Activated CD8-positive, alpha-beta T cell treated with anti-CD3 and anti-CD28 coated beads for 36 hours (primary cell): ENCODE measurements at places on chromosomes 3 and 15. TPM values are rescaled to one million over a fixed set of nuclear protein-coding genes. Genes with fewer than 3 reads are reported as not detected.

DNA sequence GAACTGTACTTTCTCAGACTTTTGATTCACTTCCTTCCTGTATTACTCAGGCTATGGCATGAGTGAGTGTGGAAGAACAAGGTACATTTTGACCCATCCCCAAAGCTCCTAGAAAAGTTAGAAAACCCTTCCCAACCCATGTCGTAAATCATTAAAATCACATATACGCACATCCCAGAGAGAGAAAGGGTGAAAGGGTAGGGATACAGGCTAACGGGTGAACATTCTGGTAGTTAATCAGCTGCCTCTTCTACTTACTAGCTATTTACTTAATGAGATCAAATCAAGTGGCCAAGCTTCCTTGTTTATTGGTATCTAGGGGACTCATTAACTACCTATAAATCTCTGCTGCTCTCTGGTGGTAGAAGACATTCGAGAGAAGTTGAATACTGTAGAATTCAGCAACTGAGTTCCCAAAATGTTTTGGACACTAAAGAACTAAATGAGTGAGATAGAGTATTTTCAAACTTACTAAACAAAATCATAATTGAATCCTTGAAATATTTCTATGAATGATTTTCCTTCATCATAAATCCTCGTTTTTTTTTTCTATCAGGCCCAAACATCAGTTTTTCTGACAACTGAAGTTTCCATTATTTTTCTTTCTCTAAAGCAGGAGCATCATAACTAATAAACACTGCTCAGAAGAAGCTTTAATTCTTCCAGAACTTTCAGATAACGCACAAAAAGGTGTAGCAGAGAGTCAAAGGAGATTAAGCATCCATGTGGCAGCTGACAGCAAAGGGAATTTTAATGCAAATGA is 124.2 kb downstream of the IMPG2 start:
- DNase-seq = no peak
- H3K27me3 ChIP-seq = peaks cover 8% of the 10 kb centered on the region

DNA sequence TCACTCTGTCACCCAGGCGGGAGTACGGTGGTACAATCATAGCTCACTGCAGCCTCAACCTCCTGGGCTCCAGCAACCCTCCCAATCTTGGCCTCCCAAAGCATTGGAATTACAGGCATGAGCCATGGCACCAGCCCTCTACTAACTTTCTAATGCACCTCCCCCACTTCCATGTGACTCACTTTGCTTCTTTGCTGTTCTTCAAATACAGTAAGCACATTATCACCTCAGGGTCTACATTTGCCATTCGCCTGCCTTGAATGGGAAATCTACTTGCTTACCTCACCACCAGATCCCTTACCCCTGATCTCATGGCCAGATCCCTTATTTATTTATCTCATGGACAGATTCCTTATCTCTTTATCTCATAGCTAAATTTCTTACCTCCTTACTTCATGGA is 235.3 kb downstream of the KCNMB2 start:
- no peaks in the 10 kb centered on the region for H3K36me3 ChIP-seq
- H3K4me3 ChIP-seq = no peak overlapping the region
- H3K4me1 ChIP-seq = peaks cover 1% of the 10 kb centered on the region
- no peak overlapping the region for H3K27ac ChIP-seq
- H3K27me3 ChIP-seq = no peaks in the 10 kb centered on the region

DNA sequence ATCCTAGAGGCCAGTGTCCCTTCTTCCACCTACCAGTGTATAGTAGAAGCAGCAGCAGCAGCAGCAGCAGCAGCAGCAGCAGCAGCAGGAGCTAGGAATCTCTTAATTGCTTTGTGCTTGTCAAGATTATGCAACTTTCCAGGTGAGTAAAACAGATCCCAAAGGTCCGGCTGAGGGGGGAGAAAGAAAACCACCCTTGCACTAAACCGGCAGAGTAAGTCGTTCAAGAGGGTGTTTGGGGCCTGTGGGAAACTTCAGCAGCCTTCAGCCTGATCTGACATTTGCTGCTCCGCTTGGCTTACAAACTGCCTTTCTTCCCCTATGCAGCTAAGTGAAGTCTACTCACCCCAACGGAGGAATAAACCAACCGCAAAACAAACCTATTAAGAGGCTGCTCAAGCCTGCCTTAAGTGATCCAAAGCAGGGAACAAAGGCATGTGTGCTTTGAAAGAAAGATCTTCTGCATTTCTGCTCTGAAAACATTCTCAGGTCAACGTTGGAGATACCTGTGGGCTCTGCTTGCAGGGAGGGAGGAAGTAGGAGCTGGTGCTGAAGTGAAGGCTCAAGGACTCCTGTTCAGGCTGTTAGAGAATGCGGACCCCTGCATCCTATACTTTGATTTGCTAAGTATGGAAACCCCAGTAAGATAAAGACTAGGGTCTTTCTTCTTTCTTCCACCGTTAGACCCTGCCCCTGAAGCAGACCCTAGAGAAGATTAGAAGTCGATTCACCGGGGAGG is 35.7 kb upstream of the DLG1 start:
- no peak for DNase-seq
- H3K36me3 ChIP-seq = no peaks in the 10 kb centered on the region
- no peak overlapping the region for H3K4me3 ChIP-seq

DNA sequence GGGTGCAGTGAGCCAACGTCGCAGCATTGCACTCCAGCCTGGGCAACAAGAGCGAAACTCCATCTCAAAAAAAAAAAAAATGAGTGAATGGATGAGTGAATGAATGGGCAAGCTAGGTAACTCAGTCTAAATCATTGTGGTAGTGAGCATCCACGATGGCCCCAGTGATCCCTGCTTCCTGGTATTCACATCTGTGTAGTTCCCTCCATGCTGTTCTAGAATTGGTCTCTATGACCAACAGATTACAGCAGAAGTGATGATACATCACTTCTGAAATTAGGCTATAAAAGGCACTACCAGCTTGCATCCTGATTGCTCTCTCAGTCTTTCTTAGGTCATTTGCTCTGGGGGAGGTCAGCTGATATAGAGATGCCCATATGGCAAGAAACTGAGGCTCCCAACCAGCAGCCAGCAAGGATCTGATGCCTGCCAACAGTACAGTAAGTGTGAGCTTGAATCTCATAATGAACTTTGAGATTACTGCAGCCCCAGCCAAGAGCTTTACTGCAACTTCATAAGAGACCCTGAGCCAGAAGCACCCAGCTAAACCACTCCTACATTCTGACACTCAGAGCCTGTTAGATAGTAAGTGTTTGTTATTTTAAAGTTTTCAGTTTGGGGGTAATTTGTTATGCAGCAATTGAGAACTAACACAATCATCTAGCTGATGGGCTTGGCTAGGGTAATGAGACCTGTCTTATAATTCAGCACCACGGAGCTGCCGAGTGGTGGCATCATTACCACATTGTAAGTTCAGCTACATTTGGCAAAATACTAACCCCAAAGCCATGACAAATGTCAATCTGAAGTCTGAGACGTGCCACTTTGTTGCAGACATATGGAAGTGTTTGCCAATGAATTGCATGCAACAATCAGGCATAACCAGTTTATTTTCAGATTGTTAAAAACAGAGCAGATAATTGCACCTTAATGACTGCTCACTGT is 53.0 kb downstream of the KLHL6 start:
- H3K4me3 ChIP-seq = no peak overlapping the region
- H3K27ac ChIP-seq = no peak overlapping the region
- H3K4me1 ChIP-seq = peaks cover 5% of the 10 kb centered on the region
- no peaks in the 10 kb centered on the region for H3K27me3 ChIP-seq

DNA sequence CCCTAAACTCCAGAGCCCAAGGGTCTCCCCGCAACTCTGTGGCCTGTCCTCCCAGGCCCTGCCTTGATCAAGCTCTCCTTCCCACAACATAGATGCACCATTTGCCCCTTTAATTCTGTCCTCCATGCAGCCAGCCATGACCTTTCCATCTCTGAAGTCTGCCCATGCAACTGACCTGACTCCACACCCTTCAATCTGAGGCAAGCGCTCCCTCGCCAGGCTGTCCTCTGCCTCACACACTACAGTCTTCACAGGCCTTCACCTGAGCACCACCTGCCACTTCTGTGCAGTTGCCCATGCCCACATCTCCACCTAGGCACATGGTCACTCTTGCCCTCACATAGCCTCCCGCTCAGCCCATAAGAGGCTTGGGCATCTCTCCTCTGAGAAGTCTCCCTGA is 244.0 kb downstream of the OCA2 start:
- DNase-seq = no peak
- no peaks in the 10 kb centered on the region for H3K36me3 ChIP-seq
- no peaks in the 10 kb centered on the region for H3K4me1 ChIP-seq
- H3K4me3 ChIP-seq = no peak overlapping the region
- no peak overlapping the region for H3K27ac ChIP-seq

HDGFL3 gene
- total RNA-seq = 31.1 TPM

RTP1 gene
- total RNA-seq = not detected

GRCh38 chr15:95252404-95252803 is 1021.0 kb downstream of the MCTP2 start:
- H3K27me3 ChIP-seq = peaks cover 13% of the 10 kb centered on the region
- H3K4me3 ChIP-seq = no peak overlapping the region
- H3K36me3 ChIP-seq = no peaks in the 10 kb centered on the region
- DNase-seq = no peak
- H3K4me1 ChIP-seq = no peaks in the 10 kb centered on the region

DNA sequence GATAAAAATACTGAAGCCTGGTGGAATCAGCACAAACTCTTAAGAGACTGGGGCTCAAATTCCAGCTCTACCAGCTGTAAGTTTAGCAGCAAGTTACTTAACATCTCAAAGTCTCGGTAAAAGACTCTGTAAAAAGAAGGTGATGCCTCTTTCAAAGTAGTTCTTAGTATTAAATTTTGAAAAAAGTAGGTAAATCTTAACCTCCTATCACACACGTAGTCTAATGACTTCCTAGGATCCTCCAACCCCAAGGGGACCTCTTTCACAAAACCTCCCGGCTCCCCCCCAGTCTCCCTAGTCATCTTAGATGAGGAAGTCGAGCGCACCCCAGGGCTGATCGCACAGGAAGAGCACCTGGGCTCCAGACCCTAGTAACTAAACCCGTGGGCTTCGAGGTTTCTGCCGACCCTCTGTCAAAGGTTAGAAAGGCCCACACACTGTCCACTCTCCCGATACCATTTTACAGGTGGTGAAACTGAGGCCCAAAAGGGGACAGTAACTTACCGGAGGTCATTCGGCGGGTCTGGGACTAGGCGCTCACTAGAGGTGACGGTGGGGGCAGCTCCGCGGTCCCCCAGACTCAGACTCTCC is 427 bp downstream of the MBD4 start:
- peaks cover 57% of the 10 kb centered on the region for H3K4me1 ChIP-seq
- H3K36me3 ChIP-seq = peaks cover 25% of the 10 kb centered on the region
- no peaks in the 10 kb centered on the region for H3K27me3 ChIP-seq
- peak overlapping the region; percentile 89 for H3K27ac ChIP-seq

DNA sequence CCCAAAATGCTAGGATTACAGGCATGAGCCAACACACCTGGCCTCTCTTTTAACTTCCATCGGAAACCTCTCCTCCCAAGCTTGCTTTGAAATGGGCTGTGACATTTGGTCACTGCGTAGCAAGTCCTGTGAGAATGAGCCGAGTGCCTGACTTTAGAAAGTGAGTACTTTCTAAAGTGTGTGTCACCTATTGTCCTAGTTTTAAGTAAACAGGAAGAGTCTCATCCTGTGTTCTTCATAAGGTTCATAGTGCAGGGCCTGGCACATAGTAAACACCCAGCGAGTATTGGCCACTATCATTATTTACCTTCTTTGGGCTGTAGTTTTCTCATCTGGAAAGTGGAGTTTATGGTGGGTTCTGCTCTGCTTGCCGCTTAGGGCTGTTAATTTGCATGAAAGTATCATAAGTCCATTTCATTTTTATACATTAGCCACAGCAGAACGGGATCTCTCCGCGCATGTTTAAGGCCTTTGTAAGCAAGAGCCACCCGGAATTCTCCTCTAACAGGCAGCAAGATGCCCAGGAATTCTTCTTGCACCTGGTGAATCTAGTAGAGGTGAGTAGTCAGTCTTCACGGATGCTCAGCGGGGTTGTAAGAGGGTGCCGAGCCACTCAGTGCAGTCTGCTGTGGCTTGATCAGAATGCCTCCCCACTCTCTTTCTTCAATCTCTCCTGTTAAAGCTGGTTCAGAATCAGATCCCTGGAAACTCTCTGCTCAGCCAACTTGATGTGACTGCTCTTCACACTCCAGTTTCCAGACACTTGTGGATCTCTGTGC is 87.2 kb downstream of the USP13 start:
- no peak overlapping the region for H3K4me3 ChIP-seq
- H3K27me3 ChIP-seq = no peaks in the 10 kb centered on the region
- H3K27ac ChIP-seq = peak overlapping the region; percentile 30
- peaks cover under 1% of the 10 kb centered on the region for H3K4me1 ChIP-seq
- DNase-seq = no peak

GRCh38 chr3:3798631-3799113 is 559 bp upstream of the LRRN1 start:
- peaks cover 14% of the 10 kb centered on the region for H3K27me3 ChIP-seq
- peaks cover 20% of the 10 kb centered on the region for H3K4me1 ChIP-seq
- peak overlapping the region; percentile 83 for H3K27ac ChIP-seq

DNA sequence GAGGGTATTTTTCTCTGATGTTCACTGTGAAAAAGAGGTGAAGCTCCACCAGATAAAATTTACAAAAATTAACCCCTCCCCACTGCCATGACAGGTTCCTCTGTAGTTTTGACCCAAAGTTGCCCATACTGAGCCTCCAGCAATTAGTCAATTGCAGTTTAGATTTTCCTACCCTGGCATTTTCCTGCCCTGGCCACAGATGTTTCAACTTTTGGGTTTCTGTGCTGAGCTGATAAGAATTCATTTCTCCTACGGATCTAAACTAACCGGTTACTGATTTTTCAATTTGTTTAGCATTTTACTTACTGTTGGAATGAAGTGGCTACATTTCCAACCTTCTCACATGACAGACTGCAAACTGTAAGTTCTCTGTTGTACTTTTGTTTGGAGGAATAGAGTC is 1346.1 kb upstream of the EPHA6 start:
- H3K36me3 ChIP-seq = no peaks in the 10 kb centered on the region
- no peaks in the 10 kb centered on the region for H3K27me3 ChIP-seq
- H3K4me1 ChIP-seq = no peaks in the 10 kb centered on the region
- no peak overlapping the region for H3K4me3 ChIP-seq
- DNase-seq = no peak
- no peak overlapping the region for H3K27ac ChIP-seq

NR2E3 gene
- total RNA-seq = not detected

DNA sequence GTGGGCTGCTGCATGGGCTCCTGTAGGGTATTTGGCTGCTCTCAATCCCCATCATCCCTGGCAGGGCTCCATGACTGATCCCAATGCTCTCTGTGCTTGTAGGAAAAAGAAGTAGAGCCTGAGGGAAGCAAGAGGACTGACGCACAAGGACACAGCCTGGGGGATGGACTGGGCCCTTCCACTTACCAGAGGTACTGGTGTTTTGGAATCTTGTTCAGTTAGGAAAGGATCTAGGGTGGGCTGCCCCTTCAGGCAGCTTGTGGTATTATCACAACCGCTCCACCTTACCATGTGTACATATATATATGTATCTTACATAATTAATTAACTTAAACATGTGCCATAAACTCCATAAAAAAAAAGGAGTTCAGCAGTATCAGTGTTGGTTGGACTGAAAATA is 1.3 kb downstream of the SLC28A2 start:
- no peak overlapping the region for H3K4me3 ChIP-seq
- DNase-seq = peak; percentile 19
- H3K4me1 ChIP-seq = no peaks in the 10 kb centered on the region
- no peaks in the 10 kb centered on the region for H3K27me3 ChIP-seq
